Panc1 (cell line): ENCODE measurements at places on chromosomes 2 and 18. TPM values are rescaled to one million over a fixed set of nuclear protein-coding genes. Genes with fewer than 3 reads are reported as not detected.

The SIGLEC15 gene
- total RNA-seq: 0.23 TPM

DNA sequence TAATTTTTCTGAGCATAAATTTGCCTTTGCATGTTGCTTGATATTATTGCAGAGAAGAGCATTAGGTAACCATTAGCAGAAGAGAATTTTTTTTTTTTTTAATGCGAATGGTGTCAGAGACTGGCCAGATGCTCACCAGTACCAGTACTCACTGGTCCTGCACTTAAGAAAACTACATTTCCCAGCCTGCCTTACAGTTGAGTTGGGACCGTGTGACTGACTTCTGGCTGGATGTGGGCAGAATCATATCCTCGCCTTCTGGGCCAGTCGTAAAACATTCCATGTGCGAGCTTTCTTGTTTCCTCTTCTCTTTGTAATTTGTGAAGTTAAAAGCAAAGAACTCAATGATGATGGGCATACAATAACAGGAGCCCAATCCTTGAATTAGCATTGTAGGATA lies 132.4 kb downstream of the LRRC30 start:
- no peak for DNase-seq

DNA sequence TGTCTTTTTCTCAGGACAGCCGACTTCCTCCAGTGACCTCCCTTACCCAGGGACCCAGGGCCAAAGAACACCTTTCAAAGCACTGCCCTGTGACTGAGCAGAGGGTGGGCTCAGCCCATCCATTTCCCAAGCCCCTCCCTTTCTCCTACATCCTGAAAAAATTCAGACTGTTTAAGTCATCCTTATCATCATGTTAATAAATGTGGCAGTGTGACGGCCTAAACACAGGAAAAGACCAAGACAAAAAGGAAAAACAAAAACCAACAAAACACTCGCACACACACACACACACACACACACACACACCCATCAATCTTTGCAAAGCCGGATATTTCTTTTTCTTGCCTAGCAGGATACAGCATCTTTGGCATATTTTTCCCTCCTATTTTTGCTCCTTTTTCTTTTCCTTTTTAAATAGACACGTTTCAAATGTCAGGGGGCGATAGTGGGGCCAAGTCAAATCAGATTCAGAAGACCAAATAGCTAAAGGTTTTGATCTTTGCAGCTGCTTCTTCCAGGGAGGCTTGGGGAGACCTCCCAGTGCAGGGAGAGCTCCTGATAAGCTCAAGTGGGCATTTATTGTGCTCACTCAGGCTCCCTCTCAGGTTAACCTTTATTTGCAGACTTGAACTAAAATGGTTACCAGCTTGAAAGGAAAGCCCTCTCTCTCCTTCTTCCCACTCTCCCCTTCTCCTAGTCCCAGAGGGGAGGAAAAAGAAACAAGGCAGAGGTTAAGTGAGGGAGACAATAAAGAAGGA lies 39.5 kb upstream of the NRP2 start:
- no peak for DNase-seq

- no peak for DNase-seq
Measured at GRCh38 chr2:5825686-5826085, 133.5 kb downstream of the SOX11 start.

- no peak for DNase-seq
Measured at GRCh38 chr18:28175150-28175929, 1.6 kb downstream of the CDH2 start.

The IL36A gene
- not detected for total RNA-seq
